AG10803 (cell line): ENCODE measurements at places on chromosomes 7 and 10.
A peak's percentile ranks its signal among the peaks of the same experiment; 100 is the strongest.

DNA sequence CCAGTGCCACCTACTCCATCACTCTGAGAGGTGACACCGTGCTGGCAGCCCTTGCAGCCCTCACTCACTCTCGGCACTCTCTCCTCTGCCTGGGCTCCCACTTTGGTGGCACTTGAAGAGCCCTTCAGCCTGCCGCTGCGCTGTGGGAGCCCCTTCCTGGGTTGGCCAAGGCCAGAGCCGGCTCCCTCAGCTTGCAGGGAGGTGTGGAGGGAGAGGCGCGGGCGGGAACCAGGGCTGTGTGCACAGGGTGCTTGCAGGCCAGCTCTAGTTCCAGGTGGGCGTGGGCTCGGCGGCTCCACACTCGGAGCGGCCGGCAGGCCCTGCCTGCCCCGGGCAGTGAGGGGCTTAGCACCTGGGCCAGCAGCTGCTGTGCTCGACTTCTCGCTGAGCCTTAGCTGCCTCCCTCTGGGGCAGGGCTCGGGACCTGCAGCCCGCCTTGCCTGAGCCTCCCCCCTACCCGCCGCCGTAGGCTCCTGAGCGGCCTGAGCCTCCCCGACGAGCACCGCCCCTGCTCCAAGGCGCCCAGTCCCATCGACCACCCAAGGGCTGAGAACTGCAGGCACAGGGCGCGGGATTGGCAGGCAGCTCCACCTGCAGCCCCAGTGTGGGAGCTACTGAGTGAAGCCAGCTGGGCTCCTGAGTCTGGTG, 48.7 kb upstream of the SLC35G1 start:
- DNase-seq, result no peak

DNA sequence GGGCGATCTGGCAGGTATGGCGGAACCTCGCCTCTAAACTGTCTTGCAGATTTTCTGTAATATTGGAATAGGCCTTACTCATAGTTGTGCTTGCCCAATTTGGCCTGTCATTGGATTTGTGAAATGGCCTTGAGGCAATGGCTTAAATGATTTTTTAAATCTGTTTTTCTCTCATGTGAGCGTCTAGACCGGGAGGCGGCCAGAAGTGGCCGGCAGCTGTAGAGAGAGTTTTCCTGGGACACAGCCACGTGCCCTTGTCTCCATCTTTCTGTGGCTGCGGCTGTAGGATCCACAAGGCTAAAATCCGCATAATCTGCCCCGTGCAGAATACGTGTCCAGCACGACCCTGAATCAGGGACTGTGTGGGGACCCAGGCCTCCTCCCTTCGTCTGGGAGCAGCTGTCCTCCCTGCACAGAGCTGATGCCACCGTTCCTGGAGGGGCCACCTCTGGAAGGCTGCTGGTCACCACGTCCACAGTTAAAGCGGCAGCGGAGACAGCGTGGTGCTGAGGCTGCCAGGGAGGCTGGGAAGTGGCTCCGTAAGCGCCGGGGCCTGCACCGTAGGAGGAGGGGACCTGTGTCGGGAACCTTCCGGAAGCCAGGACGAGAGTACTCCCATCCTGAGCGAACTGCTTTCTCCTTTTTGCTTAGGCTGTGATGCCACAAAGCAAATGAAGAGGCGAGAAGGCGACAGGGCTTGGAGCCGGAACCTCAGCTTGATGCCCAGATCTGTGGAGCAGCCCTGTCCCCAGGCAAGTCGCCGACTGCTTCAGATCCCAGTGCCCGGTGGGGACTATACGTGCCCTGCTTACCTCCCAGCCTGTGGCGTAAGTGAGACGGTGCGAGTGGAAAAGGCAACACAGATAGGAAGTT, 99.8 kb downstream of the DYNC2I1 start:
- DNase-seq, result no peak

DNA sequence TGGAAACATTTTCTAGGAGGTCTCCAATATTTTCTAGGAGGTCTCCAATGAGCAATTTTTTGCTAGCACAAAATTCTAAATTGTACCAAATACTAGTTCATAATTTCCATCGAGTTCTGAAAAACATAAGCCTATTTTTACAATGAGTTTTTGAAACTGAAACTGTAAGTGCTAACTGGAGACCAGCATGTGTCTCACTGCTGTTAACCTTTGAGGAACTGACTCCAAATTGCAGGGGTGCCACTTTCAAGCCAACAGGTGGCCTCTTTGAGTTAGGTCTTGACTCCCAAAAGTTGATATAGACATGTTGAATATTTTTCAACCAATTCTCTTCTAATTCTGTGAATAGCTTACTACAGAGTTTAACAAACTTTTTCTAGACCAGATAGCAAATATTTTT, 58.8 kb downstream of the CAV1 start:
- DNase-seq, result no peak

GRCh38 chr10:74875966-74876365, 49.6 kb downstream of the KAT6B start:
- no peak for DNase-seq

DNA sequence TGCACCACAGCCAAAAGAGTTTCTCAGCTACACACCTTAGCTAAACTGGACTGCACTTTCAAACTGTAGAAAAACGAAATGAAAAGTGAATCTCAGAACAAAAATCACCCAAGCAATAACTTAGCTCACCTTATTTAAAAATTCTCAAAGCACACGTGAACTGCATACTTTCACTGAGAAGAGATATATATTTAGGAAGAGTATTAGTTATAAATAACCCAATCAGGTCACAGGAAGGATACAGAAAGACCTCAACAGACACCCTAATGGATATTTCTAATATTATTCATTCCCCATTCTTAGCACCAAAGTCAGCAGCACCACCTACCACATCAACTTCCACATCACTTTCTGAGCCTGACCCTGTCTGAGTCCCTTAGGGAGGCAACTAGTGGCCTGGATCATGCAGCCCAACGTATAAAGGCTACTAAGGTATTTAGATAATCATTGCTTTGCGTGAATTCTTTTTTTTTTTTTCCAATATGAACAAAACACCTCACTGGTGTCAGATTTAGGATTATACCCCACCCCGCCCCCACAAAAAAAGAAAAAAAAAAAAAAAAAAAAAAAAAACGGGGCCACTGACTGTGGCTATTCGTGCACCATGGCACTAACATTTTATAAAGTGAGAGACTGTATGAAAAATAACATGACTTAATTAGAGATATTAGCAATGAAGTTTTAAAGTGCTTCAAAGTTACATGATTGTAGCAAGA, 2.6 kb downstream of the ABI1 start:
- peak; percentile 29 for DNase-seq

- peak; percentile 34 for DNase-seq
Observed at GRCh38 chr7:141073173-141073640, 657 bp upstream of the TMEM178B start.
